Aorta (tissue), 5 donors: ENCODE measurements at places on chromosomes 16 and 17. TPM values are rescaled to one million over a fixed set of nuclear protein-coding genes. Genes with fewer than 3 reads are reported as not detected.
A peak's percentile ranks its signal among the peaks of the same experiment; 100 is the strongest.

DNA sequence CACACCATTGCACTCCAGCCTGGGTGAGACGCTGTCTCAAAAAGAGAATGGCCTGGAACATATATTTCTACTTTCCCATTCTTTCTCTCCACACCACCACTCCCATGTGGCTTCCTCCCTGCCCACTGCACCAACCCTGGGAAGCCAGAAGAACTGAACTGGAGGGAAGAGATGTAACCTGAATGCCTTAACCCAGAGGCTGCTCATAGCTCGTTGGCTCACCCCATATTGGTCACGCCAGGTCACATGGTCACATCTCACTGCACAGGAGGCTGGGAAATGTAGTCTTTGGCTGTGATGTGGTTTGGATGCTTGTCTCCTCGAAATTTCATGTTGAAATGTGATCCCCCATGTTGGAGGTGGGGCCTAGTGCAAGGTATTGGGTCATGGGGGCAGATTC is 5.9 kb upstream of the DNAH17 start:
- DNase-seq = no peak

DNA sequence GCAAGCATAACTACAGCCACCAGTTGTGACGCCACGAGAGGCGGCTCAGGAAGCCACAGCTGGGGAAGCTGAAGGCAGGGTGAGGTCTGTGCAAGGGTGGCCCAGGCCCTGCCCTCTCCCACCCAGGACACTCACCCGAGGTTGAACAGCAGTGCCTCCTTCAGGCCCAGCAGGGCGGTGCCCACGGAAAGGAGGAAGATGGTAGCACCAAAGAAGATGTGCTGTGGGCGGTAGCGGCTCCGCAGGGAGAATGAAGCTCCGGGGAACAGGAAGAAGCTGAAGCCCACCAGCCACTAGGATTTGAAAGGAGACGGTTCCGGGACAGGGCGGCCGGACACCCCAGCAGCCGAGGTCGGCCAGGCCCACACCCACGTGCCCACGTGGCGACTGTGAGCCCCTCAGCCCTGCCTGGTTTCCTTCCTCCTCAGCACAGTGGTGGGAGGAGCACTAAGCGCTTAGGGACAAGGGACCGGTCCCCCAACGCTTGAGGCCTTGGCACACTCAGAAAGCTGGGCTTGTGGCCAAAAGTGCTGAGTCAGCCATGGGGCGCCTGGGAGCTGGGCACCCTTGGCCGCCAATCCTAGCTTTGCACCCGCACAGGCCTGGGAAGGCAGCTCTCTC is 11.0 kb downstream of the CYB561 start:
- peak; percentile 88 for DNase-seq

GRCh38 chr16:77937473-77938149 is 84.7 kb upstream of the CLEC3A start:
- peak; percentile 50 for DNase-seq

HOXB1 gene
- not detected for total RNA-seq

- no peak for DNase-seq
These were observed 76.6 kb upstream of the TNRC6A start for GRCh38 chr16:24652803-24653202.

DNA sequence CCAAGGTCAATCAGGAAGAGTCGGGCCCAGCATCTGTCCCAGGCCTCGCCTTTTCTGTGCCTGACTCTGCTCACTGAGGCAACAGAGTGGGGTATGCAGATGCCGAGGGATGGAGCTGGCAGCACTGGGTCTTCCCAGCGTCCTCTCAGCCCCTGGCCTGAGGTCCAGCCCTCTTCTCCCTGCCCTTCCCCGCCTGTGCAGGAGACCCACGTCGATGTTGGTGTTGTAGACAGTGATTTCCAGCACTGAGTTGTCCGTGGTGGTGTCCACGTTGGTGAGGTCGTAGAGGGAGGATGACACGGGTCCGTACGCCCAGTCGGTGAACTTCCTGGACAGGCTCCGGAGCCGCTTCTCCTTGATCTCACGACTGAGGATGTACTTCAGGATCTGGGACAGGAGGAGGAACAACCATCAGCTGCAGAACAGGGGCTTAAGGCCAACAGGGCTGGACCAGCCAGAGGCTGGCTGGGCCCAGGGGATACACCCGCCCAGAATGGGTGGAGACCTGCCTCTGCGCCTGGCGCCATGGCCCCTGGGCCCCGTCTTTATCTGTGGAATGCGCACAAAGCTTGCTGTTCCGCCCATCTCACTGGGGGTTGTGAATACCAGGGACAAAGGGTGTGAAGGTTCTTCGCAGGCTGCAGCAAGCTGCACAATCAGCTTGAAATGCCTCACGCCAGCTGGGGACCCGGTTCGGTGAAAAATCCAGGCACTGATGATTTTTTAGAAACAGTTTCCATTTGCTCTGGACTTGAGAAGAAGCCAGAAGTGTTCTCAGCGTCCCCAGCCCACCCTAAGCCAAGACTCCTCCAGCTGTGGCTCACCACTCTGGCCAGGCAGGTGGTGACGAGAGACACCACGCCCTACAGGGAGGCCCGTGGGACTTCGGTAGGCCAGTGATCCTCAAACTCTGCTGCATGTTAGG is 27.5 kb downstream of the TRPV3 start:
- DNase-seq = peak; percentile 86

GRCh38 chr17:29914819-29915537 is 15.1 kb downstream of the SSH2 start:
- DNase-seq = no peak
